ENCODE measurements at places on chromosomes 16 and 17.

DNA sequence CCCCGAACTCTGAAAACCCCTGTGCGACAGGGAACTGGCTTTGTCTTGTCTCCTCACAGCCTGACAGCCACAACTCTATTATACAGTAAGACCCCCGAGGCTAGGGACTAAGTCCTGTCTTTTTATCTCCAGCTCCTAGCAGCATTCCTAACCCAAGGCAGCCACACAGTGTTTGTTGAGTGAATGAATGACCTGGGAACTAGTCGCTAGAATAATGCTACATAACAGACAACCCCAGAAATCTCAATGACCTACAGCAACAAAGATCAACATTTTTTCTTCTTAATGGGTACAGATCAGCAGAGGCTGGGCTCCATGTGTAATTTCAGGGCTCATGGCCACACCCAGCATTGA is 71.4 kb upstream of the TNRC6C start:
- no peak for DNase-seq

DNA sequence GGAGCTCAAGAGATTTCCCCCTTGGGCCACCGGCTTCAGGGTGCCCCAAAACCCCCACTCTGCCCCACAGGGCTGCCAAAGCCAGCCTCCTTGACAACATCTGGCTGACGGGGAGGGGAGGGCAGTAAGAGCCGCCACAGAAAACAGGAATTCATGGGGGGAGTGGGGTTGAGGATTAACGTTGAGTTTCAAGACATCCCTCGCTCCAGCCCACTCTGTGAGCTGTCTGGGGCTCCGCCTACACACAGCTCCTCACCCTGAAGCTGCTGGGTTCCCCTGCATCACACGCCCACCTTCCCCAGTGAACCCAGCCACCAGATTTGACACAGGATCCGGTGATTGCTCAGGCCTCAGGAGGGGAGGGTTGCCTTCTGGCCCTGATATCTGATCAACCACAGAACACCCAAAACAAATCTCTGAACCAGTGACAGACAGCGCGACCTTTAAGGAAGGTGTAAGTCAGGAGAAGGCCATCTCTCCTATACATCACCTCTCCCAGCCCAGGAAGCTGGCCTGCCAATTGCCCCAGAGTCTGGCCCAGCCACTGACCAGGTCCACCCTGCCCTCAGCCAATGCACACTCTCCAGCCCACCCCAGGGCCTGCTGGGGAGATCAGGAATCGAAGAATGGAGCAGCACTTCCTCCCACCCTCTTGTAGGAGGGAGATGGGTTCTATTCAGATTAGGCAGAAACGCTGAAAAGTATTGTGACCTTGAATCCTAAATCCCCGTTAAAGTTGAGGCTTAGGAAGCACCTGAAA is 132.1 kb downstream of the CLEC16A start:
- peak; percentile 86 for DNase-seq

- DNase-seq, result peak; percentile 39
Measured at GRCh38 chr16:84308120-84308519, 13.4 kb downstream of the WFDC1 start.

GRCh38 chr17:49545806-49546545 is 29.7 kb upstream of the NXPH3 start:
- no peak for DNase-seq

- no peak for DNase-seq
Measured at GRCh38 chr17:3318336-3318735, 20.2 kb upstream of the OR3A1 start.

GRCh38 chr16:27169511-27170071 is 33.7 kb upstream of the KDM8 start:
- peak; percentile 81 for DNase-seq
